ENCODE measurements at places on chromosomes 7 and 10.

- DNase-seq = no peak
Observed at GRCh38 chr10:71344993-71345480, 26.0 kb downstream of the SLC29A3 start.

- no peak for DNase-seq
Observed at GRCh38 chr7:67006965-67007364, 10.3 kb downstream of the TYW1 start.

GRCh38 chr10:42304341-42304740, 334.0 kb downstream of the ZNF33B start:
- DNase-seq = no peak

DNA sequence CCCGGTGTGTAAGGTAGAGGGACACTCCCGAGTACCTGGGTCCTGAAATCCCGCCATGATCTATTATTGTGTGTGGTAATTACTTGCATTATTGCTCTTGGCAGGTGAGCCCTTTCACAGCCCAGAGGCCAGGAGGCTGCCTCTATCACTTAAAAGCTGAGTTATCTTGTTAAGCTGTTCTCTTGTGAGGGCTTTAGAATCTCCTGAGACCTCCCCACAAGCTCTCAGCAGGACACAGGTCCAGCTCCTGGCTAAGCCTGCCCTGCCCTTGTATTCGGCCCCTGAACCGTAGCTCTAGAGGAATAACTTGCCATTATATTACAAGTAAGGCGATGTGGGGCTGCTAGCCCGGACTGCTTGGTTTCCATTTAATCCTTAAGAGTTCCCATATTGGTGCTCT, 13.9 kb downstream of the SND1 start:
- no peak for DNase-seq

- DNase-seq = no peak
Observed at GRCh38 chr7:149007146-149007545, 21.2 kb downstream of the PDIA4 start.

GRCh38 chr10:49254556-49255318, 44.2 kb upstream of the C10orf71 start:
- DNase-seq = no peak

GRCh38 chr7:125661006-125661405, 731.4 kb upstream of the POT1 start:
- DNase-seq = no peak

DNA sequence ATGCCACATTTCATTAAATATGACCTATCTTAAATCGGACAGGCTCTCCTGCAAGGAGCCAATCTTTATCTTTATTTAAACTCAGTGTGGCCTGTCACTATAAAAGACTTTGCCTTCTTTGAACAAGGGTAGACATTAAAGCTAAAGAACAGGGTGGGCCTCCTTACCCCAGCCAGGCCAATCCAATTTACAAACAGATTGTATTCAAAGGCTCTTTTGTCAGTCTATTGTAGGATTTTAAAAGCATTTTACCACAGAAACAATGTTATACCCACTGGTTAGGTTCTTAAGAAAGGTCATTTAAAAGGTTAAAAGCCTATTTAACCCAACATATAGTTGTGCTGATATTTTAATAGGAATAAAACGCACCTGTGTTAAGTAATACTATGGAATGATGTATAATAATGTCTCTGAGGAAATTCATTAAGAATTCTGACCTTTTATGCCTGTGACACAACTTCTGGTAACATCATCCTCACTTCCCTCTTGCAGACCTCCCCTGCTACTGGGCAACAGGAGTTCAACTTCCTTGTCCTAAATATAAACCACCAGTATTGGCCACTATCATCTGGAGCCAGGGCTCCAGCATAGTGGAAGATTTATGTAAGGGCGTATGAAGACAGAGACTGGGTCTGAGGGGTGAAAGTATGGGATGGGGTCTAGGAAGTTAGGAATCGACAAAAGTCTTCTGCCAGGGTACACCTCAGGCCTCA, 32.5 kb downstream of the MTERF1 start:
- no peak for DNase-seq
